ENCODE measurements at places on chromosomes 2 and 18.

- no peak for DNase-seq
These were observed 890.2 kb upstream of the ZEB2 start for GRCh38 chr2:145410086-145410485.

GRCh38 chr2:129113776-129114175 is 795.1 kb upstream of the HS6ST1 start:
- DNase-seq, result no peak

- DNase-seq, result no peak
These were observed 339.8 kb downstream of the NYAP2 start for GRCh38 chr2:225739328-225739727.

DNA sequence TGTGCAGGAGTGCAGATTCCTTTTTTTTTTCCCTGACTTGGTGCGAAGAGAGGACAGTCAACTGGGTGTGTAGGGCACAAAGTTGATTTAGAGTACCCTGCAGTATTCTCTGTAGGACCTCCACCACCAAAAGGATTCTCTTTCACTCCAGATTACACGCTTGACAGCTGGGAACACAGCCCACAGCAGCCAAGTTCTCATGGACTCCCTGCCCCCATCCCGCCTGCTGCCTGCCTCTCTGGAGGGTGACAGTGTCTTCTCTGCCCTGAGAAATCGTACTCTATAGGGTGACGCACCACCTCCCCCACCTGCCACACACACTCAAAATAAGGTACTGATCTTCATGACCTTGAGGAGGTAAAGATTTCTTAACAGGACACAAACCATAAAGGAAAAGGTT is 26.6 kb upstream of the IHH start:
- no peak for DNase-seq

DNA sequence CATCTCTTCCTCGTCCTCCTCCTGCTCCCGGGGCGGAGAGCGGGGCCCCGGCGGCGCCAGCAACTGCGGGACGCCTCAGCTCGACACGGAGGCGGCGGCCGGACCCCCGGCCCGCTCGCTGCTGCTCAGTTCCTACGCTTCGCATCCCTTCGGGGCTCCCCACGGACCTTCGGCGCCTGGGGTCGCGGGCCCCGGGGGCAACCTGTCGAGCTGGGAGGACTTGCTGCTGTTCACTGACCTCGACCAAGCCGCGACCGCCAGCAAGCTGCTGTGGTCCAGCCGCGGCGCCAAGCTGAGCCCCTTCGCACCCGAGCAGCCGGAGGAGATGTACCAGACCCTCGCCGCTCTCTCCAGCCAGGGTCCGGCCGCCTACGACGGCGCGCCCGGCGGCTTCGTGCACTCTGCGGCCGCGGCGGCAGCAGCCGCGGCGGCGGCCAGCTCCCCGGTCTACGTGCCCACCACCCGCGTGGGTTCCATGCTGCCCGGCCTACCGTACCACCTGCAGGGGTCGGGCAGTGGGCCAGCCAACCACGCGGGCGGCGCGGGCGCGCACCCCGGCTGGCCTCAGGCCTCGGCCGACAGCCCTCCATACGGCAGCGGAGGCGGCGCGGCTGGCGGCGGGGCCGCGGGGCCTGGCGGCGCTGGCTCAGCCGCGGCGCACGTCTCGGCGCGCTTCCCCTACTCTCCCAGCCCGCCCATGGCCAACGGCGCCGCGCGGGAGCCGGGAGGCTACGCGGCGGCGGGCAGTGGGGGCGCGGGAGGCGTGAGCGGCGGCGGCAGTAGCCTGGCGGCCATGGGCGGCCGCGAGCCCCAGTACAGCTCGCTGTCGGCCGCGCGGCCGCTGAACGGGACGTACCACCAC is 2.1 kb downstream of the GATA6 start:
- no peak for DNase-seq

- no peak for DNase-seq
These were observed 2.9 kb upstream of the PTPN4 start for GRCh38 chr2:119756837-119757236.

DNA sequence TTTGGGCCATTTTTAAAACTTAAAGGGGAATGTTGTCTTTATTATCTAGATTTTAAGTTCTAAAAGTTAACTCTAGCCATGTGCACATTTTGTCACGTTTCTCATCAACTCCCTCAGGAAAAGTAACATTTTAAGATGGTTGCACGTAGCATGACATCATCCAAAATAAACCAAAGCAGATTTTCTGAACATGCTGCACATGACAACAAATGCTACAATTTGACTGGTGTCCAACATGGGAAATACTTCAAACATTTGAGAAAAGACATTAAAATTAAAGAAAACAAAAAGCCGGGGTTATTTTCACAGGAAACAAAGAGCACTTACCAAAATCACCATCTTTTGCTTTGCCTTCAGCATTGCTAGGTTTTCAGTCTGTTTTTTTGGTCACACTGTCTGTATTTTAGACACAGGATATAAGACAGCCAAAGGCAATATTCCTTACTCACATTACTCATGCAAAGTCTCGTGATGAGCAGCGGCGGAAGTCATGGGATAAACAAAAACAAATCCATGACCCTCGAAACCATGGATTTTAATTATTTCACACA is 51.3 kb upstream of the RND3 start:
- no peak for DNase-seq

GRCh38 chr2:73985308-73986084 is 786 bp downstream of the TET3 start:
- DNase-seq, result no peak

GRCh38 chr2:45654250-45654649 is 2.8 kb downstream of the PRKCE start:
- no peak for DNase-seq

GRCh38 chr2:28427741-28428415 is 35.2 kb downstream of the FOSL2 start:
- DNase-seq, result no peak

GRCh38 chr18:10057894-10058791 is 144.3 kb downstream of the VAPA start:
- DNase-seq, result no peak

GRCh38 chr2:142531377-142531776 is 346.1 kb upstream of the KYNU start:
- DNase-seq, result no peak

- no peak for DNase-seq
These were observed 317.6 kb downstream of the TNS1 start for GRCh38 chr2:217685255-217685605.

- DNase-seq, result no peak
These were observed 154.4 kb upstream of the CREB1 start for GRCh38 chr2:207375207-207375875.

DNA sequence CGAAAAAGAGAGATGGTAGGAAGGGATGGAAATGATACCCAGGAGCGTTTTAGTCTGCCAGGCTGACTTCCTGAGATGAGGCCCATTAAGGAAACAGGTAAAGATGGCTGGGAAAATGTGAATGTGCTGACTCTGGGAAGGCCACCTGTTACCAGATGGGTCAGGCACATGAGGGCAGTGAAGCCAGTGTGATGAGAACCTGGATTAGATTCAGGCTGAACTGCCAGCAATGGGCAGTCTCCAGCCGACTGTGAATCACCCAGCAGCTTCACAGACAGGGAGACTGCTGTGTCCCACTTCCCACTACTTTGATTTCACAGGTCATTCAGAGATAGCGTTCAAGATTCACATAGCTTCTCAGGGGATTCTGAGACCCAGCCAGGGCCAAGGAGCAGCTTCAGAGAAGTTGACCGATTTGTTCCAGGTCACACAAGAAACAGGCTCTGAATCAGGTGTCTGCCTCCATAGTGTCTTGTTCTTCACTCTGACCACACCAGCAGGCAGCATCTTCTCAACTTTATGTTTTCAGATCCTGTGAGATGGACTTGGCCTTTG is 26.4 kb downstream of the CAPN13 start:
- DNase-seq, result no peak

DNA sequence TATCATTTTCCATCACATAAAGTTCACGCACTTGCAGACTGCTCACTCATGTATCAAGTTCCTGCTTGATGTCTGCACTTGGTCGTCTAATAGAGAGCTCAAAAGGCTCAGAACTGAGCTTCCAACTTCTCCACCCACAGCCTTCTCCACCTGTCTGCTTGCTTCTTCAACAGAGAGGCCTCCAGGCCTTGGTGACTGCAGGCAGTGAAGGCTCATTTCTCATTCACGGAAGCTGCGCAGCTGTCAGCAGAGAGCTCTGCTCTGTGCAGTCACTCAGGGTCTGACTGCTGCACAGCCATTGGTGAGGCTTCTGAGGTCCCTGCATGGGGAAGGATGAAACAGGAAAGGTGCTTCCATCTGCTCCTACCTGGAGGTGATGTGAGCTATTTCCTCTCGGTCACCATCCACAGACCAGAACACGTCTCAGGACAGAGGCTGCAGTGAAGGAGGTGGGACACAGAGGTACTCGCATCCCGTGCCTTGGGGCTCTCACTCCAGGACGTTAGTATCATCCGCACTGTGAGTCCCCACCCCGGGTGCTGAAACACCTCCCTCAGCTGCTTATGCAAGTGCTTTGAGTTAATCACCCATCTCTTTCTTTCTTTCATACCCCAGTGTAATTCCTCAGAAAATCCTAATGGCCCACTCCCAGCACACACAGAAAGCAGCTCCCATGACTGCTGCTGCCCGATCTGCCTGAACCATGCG is 126.2 kb downstream of the TMEM18 start:
- DNase-seq, result no peak

DNA sequence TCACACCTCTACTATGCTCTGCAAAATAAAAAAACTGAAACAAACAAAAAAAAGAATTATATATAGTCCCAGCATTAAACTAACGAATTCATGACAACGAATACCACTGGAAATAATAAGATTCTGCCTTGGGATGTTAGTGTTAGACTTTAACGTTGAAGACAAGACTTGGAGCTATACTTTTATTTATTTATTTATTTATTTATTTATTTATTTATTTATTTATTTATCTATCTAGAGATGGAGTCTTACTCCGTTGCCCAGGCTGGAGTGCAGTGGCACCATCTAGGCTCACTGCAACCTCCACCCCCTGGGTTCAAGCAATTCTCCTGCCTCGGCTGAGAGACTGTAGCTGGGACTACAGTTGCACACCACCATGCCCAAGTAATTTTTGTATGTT is 27.2 kb upstream of the PAPOLG start:
- DNase-seq, result no peak

GRCh38 chr2:73528688-73529087 is 113.5 kb downstream of the NAT8 start:
- DNase-seq, result no peak

GRCh38 chr2:140641163-140641562 is 1489.7 kb downstream of the LRP1B start:
- no peak for DNase-seq

- no peak for DNase-seq
These were observed 229.1 kb upstream of the SLC14A2 start for GRCh38 chr18:45386041-45386655.

DNA sequence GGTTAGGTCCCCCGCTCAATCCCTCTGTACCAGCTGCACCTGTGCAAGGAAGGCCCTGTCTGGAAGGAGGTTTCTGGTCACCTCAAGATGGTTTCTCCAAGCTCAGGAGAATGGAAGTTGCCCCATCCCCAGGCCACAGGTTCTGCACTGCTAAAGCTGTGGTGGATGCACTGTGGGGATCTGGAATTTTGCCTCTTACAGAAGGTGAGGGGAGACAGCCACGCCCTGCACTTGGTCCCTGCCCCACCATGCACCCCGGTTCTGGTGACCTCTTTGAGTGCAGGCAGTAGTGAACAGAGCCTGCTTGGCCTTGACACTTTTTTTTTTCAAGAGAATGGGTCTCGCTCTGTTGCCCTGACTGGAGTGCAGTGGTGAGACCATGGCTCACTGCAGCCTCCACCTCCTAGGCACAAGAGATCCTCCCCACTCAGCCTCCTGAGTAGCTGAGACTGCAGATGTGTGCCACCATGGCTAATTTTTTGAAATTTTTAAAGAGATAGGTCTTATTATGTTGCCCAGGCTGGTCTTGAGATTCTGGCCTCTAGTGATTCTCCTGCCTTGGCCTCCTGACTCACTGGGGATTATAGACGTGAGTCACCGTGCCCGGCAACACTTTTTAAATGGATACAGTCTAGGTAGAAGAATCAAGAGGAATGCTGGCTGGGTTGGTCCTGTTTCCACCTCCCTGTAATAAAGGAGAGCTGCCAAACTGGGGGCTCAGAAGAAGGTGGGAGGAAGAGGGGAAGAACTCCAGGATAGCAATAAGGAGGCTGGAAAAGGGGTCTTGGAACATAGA is 5.8 kb upstream of the NT5DC4 start:
- DNase-seq, result no peak

- DNase-seq, result no peak
These were observed 20.4 kb downstream of the RAB12 start for GRCh38 chr18:8629602-8630001.

DNA sequence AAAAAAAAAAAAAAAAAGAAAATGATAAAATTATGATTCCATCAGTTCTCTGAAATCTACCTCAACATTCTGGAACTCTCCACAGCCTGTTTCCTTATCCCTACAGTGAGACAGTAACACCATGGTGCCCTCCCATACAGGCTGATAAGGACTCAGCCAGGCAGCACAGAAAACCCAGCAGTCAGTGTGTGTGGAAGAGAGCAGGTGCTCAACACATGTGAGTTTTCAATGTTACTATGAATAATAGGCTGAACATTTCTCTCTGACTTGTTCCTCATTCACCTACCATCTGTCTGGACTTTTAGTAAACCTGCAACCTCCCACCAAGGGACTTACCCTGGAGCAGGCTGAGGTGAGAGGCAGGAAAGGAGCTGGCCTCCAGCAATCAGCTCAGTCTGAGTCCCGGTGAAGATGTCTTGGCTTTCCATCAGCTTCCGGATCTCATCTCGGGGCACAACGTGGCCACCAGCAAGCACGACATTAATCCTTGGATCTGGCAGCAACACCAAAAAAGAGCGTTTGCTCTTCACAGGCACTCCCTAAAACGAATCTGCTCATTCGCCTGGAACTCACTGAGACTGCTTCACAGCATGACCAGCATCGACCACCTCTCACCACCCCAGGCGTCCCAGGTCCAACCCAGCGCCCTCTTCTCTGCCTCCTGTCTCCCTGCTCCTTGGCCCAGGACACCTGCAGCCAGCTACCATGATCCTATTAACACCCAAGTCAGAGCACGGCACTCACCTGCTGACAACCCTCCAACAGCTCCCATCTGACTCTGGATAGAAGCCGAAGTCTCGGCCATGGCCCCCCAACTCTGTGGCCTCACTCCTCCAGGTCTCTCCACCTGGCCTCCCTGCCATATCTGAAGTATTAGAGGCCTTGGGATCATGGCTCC is 16.5 kb downstream of the PASK start:
- no peak for DNase-seq

GRCh38 chr2:152155209-152155608 is 20.4 kb downstream of the STAM2 start:
- no peak for DNase-seq

GRCh38 chr2:203908066-203908796 is 28.3 kb upstream of the ICOS start:
- no peak for DNase-seq

GRCh38 chr2:55048508-55049042 is 1.7 kb downstream of the RTN4 start:
- DNase-seq, result no peak

GRCh38 chr18:8757396-8757997 is 52.1 kb downstream of the MTCL1 start:
- no peak for DNase-seq

GRCh38 chr2:68653538-68653982 is 10.2 kb downstream of the PROKR1 start:
- no peak for DNase-seq

GRCh38 chr2:15954761-15955160 is 14.4 kb downstream of the MYCN start:
- no peak for DNase-seq

Measured in stimulated activated CD8-positive, alpha-beta memory T cell treated with anti-CD3 and anti-CD28 coated beads, Interleukin-7, amount 100 ng/mL, for 24 hours (primary cell).